ENCODE measurements at places on chromosomes 6 and 20.

DNA sequence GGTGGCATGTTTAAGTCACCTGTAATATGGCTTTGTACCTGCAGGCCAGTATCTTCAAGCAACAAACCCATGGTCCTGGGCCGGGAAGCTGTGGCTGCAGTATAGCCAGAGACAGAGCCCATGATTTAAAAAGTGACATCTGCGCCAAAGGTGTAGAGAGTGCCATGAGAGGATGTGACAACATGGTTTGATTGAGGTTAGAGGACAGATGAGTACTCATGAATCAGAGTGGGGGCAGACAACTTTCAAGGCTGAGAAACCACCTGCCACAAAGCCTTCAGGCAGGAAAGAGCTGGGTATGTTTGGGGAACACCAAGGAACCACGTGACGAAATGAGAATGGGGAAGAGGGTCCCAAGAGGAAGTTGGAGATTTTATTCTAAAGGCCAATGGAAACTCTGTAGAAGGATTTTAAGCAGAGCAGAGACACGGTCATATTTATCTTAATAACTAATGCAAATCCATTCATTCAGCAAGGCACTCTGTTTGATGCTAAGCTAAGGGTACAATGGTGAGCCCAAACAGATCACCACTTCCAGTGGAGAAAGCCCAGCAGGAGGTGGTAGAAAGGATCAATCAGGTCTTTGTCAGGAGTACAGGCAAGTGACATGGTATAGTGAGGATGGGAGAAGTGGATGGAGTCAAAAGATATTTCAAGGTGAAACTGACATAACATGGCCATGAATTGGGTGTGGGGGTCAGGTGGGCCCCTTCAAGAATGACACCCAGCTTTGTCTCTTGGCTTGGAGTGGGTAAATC lies 3.4 kb upstream of the MICAL1 start:
- DNase-seq: no peak

- DNase-seq: no peak
Observed at GRCh38 chr20:3031524-3032147, 11.8 kb upstream of the GNRH2 start.

GRCh38 chr6:111750753-111751673 lies 122.2 kb downstream of the FYN start:
- no peak for DNase-seq

DNA sequence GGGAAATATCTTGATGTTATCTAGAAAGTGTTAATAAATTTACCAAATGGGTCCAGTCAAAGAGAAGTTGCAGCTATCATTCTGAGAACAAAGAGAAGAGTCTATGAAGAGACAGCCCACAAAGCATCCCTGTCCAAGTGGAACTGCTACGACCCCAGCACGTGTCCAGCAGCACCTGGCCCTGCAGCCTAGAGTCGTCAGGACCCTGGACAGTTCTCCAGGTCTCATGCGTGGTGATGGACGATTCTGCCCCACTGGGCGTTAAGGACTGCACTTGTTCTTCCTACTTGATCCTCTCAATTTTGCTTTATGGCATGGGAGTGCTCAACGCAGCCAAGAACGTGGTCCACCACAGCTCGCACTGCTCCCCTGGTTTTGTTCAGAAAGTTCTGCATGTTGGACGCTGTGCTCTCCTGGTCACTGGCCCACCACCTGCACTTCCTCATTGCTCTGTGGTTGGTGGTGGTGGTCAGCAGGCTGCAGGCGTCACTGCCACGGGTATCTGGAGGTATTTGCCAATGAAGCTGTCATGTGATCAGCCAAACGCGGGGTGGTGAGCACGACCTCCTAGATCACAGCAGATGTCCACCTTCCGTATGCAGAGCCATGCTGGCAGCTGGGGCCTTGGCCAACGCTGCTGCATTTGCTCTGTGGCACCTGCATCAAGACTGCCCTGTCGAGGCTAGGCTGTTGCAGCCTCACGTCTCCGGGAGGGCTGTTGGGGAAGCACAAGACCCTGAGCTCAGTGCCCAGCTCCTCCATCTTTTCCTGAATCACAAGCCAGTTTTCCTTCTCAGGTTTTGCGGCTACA lies 356.4 kb downstream of the CDH4 start:
- DNase-seq: no peak

GRCh38 chr6:100135977-100136376 lies 142.0 kb upstream of the MCHR2 start:
- DNase-seq: no peak

DNA sequence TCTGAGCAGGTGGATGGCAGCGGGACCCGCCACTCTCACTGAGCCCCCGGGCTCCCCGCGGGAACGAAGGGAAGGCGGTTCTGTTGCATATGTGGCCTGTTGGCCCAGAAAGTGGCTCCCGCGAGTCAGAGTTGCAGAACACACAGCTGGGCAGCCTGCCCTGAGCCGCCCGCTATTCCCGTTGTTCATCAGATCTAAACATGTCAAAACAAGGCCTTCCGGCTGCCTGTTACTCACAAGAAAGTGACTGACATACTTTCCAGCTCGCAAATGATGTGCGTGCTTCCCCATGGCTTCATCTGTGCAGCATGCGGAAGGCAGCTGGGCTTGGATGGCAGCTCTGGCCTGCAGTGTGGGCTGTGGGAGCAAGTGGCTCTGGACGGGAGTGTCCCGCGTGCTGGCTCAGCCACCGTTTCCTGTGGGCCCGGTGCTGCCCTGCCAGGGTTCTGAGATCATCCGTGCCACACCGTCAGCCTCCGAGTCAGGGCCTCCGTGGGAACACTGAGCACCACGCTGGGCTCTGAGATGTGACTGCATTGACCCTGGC lies 227.3 kb downstream of the ERMARD start:
- DNase-seq: no peak
